ENCODE measurements at places on chromosomes 2 and 18.

DNA sequence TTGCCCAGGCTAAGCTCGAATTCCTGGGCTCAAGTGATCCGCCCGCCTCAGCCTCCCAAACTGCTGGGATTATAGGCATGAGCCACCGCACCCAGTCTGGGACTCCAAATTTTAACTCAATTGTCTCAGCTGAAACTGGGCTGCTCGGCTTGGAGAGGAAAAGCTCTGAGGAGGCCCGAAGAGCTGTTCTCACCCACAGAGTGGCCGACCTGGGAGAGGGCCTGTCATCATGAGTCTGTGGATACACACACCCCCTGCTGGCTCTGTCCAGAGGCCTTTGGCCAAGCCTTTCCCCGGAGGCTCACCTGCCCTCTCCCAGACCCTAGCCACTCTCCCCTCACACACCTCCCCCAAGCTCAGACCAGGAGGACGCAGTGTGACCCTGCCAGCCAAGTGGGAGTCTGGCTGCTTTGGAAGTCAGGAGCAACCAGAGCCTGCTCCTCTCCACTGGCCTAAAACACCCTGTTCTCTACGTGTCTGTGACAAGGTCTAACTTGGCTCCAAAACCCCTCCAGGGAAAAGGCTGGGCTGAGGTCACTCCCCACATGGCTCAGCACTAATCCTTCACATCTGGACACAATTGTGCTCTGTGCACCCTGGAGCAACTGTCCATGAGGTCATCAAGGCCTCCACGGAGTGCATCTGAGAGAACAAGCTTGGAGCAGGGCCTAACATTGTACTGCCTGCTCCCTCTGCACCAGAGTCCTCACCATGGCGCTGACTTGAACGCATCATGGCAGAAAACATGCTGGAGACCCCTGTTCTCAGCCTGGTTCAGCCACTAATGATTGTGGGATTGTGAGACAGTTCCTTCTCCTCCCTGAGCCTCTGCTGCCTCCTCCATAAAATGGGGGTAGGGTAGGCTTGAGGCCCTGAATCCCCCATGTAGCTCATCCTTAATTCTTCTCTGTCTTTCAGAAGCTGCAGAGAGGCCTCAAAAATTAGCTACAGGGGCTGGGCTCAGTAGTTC, 49.9 kb upstream of the RAB6C start:
- peak; percentile 80 for DNase-seq

DNA sequence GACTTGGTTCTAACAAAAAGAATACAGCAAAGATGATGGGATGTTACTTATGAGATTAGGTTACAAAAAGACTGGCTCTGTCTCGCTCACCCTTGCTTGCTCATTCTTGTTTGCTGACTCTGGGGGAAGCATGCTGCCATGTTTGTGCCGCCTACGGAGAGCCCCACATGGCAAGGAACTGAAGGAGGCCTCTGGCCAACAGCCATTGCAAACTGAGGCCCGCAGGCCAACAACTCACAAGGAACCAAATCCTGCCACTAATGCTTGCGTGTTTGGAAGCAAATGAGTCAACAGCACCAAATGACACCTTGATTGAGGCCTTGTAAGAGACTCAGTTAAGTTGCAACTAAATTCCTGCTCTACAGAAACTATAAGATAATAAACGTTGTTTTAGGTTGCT, 297.6 kb upstream of the STON1 start:
- no peak for DNase-seq

- no peak for DNase-seq
Measured at GRCh38 chr18:75066021-75066880, 142.7 kb downstream of the PTGR3 start.

DNA sequence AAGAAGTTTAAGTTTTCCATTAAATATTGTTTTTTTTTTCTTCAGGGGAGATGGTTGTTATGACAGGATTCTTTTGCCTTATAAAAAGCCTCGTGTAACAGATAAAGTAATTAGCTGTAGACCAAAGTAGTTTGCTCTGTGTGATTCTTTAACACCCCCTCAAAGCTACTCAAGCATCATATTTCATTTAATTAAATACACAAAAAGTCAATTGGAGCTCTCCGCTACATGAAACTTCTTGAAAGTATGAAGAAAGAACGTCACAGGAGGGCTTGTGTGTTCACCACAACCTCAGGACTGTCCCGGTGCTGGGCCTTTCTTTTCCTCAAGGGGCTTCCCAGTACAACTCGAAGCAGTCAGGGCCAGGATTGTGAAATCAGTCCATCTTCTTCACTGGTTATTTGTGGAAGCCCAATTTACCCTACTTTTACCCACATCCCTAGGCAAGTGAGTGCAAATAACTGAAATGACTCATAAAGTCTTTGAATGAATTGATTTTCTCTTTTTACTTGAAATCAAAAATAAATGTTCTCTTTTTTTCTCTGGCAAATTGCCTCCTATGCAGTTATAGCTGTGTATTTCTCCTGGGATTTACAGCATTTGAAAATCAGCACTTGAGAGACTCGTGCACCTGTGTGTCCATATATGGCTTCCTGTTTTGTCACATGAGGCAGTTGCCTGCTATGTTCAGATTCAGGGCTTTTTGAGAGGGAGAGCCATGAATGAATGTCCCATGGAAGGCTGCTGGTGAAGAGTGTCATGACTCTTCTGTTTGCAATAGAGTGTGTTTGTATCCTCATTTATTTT, 48.6 kb downstream of the LINC00305 start:
- DNase-seq, result peak; percentile 13

GRCh38 chr2:130355578-130356431, at the start of gene PTPN18:
Gene PTPN18, plus strand, starts transcription at chr2:130356056. Its CDS starts 52 bp downstream, at chr2:130356108.
- peak; percentile 86 for DNase-seq

Data from fibroblast of skin of scalp (primary cell).